ENCODE measurements at places on chromosomes 5 and 9.

DNA sequence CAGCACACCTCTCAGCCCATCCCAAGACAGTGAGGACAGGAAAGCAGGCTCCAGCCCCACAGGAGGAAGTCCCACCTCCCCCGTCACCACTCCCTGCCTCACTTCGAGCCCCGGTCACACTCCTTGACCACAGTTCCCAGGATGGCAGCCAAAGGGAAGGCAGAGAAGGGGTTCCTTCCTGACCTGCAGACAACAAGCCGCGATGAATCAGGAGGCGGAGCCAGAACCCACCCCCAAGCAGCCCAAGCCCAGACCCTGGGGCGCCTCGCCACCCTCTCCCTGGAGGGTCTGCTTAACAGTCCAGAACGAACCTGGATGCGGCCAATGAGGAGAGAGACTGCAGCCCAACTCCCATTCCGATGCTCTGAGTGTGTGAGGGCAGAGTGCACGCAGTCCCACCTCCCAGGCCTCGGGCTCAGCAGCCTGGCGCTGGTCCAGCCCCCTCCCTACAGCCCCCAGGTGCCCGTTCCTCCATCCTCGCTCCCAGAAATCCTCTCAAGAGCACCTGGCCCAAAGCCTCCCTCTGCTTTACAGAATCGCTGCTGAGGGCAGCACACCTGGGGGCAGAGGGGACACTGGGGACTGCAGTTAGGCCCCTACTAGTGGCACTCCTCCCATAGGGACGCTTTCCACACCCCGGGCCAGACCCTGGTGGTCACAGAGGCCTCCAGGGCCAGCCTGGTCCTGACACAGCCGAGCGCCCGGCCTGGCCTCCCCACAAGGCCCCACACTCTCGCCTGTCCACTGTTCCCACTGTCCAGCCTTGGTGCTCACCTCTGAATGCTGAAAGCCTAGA is 69.6 kb upstream of the LRRTM2 start:
- no peak for DNase-seq

DNA sequence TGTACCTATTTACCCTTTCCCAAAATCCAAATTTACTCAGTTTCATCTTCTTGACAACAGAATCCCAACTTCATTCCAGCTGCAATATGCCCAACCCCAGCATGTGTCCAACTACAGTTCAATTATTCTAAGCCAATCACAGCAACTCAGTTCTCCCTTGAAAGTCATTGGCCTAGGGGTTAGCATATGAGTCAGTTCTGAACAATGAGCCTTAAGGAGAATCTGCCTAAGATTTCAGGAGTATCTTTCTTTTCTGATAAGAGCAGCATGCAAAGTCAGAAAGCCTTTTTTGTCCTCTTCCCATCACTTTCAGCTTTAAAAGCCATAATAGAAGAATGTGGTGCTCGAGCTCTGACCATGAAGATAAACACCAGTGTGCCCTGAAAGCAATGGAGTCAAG is 44.4 kb upstream of the RASGRF2 start:
- DNase-seq = no peak

- DNase-seq = peak; percentile 19
These were observed 74.6 kb downstream of the LMNB1 start for GRCh38 chr5:126851501-126852011.

DNA sequence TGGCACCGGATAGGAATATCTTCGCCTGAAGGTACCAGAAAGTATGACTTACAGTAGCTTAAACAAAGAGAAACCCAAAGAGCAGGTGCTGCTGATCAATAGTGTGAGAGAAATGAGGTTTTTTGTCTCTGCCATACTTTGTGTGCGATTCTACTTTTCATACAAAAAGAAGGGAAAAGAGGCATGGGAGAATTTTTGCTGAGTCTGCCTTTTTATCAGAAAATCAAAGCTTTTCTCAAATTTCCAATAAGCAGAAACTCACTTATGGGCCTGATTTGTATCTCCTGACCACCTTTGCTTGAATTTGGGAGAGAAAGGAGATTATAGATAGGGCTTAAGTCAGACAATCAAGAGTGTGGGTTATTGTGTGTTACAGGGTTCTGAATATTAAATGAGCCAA is 65.5 kb upstream of the TAF11L2 start:
- no peak for DNase-seq

DNA sequence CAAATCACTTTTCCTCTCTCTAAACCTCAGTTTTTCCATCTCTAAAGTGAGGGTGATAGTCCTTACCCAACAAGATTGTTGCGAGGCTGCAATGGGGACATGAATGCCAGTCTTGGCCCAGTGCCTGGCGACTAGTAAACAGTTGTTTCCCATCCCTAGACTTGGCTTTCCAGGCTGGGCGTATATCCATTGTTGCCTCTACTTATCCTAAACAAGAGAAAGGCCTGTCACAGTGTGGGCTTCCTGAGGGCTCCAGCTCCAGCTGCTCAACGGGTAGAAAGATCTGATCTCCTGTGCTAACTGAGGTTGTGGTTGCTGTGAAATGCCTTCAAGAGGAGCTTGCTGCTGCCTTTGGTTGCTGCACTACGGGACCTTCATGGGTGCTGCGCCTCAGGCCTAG is 142.0 kb downstream of the NSG2 start:
- DNase-seq = no peak

DNA sequence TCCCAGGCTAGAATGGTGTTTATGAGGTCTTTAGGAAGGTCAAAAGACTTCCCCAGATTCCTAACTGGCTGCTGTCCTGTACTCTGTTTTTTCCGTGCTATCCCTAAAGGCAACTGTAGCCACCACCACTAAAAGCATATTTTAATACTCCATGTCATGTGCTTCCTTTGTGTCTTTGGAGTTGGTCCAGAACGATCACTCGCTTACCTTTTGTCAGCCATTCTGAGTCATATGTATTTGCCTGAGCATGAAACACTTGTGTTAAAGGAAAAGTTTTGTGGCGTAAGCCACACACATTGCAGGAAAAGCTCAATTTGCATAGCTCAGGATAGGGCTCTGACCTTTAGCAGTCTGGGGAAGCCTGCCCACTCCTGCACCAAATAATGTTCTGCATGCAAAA is 299.6 kb downstream of the NTRK2 start:
- DNase-seq = no peak

All from activated T-cell treated with anti-CD3 and anti-CD28 coated beads, Interleukin-2, amount 50 U/mL, for 48 hours (primary cell).